ENCODE measurements at places on chromosomes 2 and 18. TPM values are rescaled to one million over a fixed set of nuclear protein-coding genes. Genes with fewer than 3 reads are reported as not detected.

Gene TMEM200C
- 0.22 TPM for polyA plus RNA-seq

Gene RNF125
- 9.3 TPM for polyA plus RNA-seq

Gene PLCL1
- 10.8 TPM for polyA plus RNA-seq

Gene OR6B2
- polyA plus RNA-seq, result not detected

Gene SMYD1
- polyA plus RNA-seq, result not detected

Gene VWA3B
- polyA plus RNA-seq, result 1.1 TPM

Gene MOCOS
- polyA plus RNA-seq, result 6.8 TPM

Gene PIEZO2
- polyA plus RNA-seq, result 7.8 TPM

Gene C1GALT1C1L
- polyA plus RNA-seq, result 1.2 TPM

Gene EDAR
- 0.11 TPM for polyA plus RNA-seq

Gene ABCA12
- polyA plus RNA-seq, result 0.02 TPM

Gene EMX1
- polyA plus RNA-seq, result not detected

Gene ADD2
- 0.29 TPM for polyA plus RNA-seq

Gene UGT1A8
- not detected for polyA plus RNA-seq

Gene LHCGR
- 1.2 TPM for polyA plus RNA-seq

Gene MSTN
- 0.45 TPM for polyA plus RNA-seq

Gene SNED1
- polyA plus RNA-seq, result 16.7 TPM

Gene STAT4
- polyA plus RNA-seq, result 1.3 TPM

Gene UCN
- polyA plus RNA-seq, result not detected

Gene M1AP
- 0.42 TPM for polyA plus RNA-seq

Gene ATP6V1C2
- 0.48 TPM for polyA plus RNA-seq

Gene TMEM214
- polyA plus RNA-seq, result 41.7 TPM

Gene KCNG3
- polyA plus RNA-seq, result 0.44 TPM

Gene KIAA2012
- 0.10 TPM for polyA plus RNA-seq

Gene PSMG2
- polyA plus RNA-seq, result 114 TPM

Gene SPATA3
- not detected for polyA plus RNA-seq

Gene COBLL1
- 11.5 TPM for polyA plus RNA-seq

Gene AQP12B
- polyA plus RNA-seq, result not detected

Gene COL5A2
- 36.0 TPM for polyA plus RNA-seq

Gene TUBA4B
- 0.18 TPM for polyA plus RNA-seq

Gene IL18RAP
- polyA plus RNA-seq, result 0.43 TPM

Gene ARHGAP28
- 5.9 TPM for polyA plus RNA-seq

Gene RGPD4
- polyA plus RNA-seq, result not detected

Gene SNORC
- polyA plus RNA-seq, result 0.93 TPM

Gene CDKL4
- not detected for polyA plus RNA-seq

Gene NLRC4
- polyA plus RNA-seq, result 1.8 TPM

Gene AGFG1
- polyA plus RNA-seq, result 22.4 TPM

Gene NEB
- 1.4 TPM for polyA plus RNA-seq

Measured in ovary (tissue), 10 donors.